ENCODE measurements at places on chromosomes 4 and X.

GRCh38 chrX:65668377-65669310, 1.2 kb downstream of the MSN start:
- peak; percentile 85 for DNase-seq

DNA sequence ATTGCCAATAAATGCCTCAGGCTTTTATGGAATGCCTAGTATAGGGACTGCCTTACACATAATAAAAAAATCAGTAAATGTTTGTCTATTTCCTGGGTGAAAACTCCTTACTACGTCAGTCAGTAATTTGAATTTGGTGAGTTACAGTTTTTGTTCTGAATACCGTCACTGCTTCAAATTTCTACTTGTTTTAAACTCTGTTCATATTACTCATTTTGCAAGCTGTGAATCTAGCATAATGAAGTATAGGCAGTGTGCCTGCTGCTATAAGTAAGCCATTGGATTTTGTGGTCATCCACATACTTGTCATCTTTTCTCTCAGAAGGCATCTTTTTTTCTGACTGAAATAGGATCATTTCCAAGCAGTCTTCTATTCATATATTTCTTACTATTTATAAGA, 43.1 kb downstream of the SYNPO2 start:
- DNase-seq: no peak

- no peak for DNase-seq
Measured at GRCh38 chr4:87046121-87046551, 111.3 kb downstream of the AFF1 start.

DNA sequence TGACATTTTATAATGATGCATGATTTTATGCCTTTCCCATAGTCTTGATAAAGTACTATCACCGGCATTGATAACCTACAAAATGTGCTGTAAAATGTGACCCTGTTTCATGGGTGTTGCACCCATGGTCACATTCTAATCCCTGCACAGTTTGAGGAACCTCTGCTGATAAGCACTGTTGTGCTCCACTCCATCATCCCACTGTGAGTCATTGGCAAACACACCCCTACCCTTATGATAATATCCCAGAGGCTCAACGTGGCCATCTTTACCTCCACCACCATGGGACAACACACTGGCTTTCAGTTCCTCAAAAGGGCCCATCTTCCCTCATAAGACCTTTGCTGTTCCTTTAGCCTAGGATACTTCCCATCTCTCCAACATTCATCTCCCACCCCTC, 32.0 kb upstream of the SGMS2 start:
- DNase-seq: no peak

DNA sequence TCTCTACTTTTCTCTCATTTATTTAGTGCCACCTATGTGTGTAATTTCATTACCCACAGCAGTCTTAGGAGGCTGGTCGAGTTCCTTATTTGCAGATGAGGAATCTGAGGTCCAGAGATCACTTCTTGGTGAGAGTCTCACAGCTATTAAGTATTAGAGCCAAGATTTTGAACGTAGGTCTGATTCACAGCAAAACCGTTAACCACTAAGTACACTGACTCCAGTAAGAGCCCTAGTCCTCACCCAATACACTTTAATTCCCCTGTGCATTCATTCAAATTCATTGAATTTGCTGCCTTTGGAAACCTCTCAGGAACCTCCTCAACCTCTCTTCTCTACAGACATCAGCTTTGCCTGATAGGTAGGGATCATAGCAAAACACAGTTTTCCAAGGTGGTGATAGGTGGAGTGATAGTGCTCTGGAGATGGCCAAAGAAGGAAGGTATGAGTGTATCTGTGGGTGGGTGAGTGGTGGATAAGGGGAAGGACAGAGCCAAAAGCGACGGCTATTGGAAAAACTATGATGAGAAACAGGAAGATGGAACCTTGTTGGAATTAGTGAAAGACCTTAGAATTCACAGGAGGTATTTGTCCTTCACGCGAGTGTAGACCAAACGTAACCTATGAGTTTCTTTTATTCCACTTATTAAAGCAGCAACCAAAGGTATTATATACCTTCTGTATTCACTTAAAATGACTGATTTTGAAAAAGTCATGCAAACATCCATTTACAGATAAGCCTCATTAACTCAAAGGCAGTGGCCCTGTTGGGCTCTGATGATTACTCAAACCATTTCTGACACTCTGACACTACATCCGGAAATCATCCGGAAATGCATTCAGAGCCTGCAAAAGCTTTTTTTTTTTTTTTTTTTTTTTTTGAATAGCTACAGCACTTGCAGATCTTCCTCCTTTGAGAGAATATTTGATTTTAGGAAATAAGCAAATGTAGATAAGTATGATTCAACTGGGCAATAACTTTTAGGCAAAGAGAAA, 6.3 kb downstream of the FMR1 start:
- no peak for DNase-seq

DNA sequence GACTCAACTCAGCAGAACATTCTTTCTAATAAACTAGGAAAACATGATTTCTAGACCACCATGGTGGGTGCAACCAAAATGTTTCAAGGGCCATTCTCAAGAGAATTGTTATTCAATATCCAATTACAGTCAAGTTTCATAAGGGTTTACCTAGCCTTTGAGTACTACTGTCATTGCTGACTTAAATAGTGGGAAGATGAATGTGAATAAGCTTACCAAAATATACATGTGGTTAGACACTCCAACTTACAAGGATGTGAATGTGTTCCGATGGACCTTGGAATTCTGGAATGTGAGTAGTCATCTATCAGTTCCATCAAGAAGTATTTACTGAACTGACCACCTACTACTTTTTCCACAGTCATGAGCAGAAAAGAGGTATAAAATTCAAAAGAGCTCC, 16.9 kb downstream of the SH3RF1 start:
- DNase-seq: no peak

DNA sequence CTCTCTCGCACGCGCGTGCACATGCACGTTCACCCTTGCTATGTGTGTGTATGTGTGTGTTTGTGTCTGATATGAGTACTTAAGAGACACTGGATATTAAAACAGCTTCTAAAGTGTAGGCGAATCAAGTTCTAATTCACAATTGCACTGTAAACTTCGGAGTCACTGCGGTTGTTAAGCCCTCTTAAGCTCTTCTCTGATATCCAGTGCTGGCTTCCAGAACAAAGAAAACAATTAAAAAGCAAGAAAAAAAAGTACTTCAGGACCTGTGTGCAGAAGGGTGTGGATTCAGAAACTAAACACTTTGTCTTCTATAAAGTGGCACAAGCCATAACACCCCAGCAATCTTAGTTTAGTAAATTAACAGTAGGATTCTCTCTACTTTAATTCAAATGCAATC, 300.2 kb downstream of the PCDH7 start:
- DNase-seq: no peak

GRCh38 chrX:96837808-96838207, 45.9 kb upstream of the RPA4 start:
- peak; percentile 43 for DNase-seq

GRCh38 chrX:71859637-71860036, 51.0 kb upstream of the NHSL2 start:
- peak; percentile 3 for DNase-seq

DNA sequence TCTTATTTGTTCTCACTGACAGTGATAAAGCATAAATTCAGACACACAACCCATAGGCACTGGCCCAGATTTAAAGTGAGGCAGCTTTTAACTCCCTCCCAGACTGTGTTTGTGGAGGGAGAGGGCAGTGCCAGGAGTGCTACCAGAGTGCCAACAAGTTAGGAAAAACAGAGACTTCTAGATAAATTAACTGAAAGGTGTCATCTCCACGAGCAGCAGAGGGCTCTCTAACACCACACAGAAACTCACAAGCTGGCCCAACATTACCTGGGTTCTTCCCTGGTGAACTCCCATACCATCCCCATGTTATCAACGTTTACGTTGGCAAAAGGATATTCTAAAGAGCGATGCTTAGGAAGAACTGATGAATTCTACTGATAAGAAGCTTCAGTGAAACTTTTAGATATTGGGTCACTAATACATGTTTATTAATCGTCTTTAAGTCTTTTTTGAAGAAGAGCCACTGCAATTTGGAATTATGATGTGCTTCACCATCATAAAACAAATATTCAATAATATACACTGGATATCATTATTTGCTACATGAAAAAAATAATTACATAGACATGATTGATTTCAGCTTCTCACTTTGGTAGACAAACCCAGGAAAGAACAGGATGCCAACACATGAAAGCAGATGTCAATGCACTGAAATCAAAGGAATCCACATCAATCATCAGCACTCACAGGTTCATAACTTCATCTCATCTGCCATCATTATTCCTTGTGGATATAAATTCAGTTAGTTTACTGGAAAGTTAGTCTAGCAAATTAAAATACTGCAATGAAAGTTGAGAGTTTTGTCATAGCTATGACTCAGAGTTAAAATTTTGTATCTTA, 121.2 kb upstream of the NAP1L5 start:
- no peak for DNase-seq

DNA sequence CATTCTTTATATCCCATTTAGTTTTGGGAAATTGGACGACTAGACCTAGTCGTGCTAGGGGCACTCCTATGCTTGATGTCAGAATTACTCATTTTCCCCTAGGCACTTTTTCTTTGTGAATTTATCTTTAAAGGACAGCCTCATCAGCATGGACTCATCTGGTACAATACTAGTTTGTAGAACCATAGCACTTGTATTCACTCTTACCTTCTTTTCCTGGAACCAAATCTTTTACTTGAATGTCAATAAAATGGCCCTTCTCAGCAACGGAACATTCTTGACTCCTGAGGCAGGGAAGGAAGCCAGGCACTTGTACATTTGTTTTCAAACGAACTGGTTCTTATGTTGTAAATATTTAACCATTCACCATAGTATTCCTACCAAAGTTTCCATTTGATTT, 187.1 kb downstream of the SHROOM3 start:
- DNase-seq: no peak

DNA sequence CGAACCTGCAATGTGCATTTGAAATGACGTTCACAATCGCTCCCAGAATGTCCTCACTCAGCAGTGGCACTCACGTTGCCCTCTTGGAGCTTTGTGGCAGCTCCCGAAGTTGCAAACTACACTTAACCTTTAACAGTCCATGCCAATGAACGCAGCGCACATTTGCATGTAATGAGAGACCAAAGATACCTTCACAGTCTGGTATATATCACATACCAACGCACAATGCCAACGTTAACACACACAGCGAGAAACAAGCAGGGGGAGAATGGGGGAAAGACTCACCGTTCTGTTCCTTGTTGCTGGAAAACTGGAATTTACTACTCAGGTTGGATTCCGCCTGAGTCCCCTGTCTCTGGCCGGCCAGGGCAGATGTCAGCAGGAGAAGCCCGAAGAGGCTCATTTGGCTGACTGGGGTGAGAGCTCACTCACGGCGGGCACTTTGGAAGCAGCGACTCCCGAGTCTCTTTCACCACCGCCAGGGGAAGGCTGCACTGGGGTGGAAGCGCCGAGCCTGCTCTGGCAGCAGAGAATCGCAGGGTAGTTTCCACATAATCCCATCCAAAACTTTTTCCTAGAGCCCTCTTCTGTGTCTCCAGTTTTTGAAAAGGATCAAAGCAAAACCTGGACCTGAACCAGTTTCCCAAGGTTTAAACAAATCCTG, 966 bp downstream of the PDGFC start:
- DNase-seq: peak; percentile 93

DNA sequence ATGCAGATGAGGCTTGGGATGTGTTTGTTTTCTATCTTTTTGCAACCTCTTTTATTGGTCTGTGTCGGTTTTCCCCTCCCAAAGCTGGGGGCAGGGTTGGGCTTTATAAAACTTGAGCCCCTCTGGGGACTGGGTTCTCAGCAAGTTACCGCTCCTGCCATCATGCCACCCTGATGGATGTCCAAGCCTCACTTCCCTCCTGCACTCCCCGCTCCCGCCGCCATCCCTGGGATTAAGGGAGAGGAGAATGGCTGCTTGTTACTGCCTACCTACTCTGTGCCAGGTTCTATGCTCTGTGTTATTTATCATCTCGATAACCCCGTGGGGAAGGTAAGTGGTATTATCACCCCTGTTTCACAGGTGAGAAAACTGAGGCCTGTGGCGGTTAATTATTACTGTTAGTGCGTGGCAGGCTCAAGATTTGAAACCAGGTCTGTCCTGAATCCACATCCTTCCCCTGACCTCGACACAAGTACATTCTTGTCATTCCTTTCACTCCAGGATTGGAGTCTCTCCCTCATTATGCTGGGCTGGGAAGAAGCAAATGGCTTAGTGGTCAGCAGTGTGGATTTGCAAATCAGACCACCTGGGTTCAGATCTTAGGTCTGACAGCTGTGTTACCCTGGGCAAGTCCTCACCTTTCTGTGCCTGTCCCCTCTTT, 4.5 kb downstream of the UBA1 start:
- peak; percentile 37 for DNase-seq

DNA sequence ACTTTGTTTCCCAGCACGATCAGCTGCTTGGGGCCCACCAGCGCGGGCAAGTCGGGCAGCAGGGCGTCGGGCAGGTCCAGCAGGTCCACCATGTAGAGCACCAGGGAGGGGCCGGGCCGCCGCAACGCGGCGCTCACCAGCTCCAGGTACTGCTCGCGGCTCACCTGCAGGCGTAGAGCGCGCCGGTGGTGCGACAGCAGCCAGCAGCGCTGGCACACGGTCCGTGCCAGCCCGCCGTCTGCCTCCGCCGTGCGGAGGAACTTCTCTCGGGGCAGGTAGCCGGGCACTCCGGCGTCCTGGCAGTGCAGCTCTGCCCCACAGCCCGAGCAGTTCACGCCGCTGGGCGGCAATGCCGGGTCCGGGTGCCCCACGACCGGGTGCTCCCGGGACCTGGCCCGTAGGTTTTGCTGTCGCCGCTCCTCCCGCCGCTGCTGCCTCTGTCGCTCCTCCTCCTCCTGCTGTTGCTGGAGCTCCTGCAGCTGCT, 527 bp downstream of the NOA1 start:
- peak; percentile 81 for DNase-seq

DNA sequence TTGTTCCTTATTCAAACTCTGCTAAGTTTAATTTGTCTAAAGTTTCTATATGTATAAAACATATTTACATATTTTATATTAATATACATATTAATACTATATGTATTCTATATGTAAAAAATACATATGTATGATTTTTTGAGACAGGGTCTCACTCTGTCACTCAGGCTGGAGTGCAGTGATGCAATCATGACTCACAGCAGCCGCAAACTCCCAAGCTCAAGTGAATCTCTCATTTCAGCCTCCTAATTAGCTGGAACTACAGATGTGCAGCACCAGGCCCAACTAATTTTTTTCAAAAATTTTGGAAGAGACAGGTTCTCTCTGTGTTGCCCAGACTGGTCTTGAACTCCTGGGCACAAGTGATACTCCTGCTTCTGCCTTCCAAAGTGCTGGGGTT, 684.9 kb downstream of the TRAM1L1 start:
- no peak for DNase-seq

- DNase-seq: no peak
Measured at GRCh38 chr4:132123870-132124623, 1025.0 kb upstream of the PCDH10 start.

DNA sequence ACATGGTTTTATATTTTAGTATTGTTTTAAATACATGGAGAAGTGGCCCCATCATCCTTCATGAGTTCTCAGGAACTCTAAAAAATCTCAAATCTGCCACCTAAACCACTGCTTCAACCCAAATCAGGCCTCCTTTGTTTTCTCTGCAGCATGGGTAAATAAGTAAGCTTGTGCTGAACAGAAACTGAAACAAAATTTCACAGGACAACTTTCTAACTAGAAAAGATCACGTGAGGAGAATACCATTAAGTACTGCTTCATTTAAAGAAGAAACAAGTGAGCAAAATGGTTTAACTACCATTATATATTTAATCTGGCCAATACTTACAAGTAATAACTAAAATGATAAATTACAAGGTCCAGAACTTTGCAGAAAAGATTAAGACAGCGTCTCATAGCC, 2.5 kb downstream of the ARAP2 start:
- DNase-seq: no peak

GRCh38 chr4:107743532-107743931, 23.5 kb upstream of the PAPSS1 start:
- no peak for DNase-seq

- DNase-seq: no peak
Measured at GRCh38 chrX:124346877-124347241, 496 bp downstream of the SH2D1A start.
